ENCODE measurements at places on chromosomes 16 and 17. TPM values are rescaled to one million over a fixed set of nuclear protein-coding genes. Genes with fewer than 3 reads are reported as not detected.

Gene KRTAP1-5
- total RNA-seq = not detected

Gene VMO1
- 1.7 TPM for total RNA-seq

GRCh38 chr16:31186176-31186575 is 6.2 kb downstream of the FUS start:
- DNase-seq = no peak

DNA sequence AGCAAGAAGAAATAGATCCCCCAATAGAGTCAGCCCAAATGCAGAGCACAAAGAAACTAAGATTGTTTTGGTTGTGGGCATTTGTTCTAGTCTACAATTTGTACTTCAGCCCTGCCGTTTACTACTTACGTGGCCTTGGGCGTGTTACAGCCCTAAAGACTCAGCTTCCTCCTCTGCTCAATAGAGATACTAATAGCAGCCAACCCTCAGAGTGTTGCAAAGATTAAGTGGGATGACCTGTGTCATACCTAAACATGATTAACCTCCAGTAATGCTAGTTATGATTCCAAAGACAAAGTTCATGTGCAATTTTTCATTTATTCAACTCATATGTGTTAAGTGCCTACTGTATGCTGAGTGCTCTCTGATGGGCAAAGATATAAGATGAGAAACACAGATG is 43.1 kb downstream of the MAF start:
- DNase-seq = no peak
